ENCODE measurements at places on chromosomes 5 and 9. TPM values are rescaled to one million over a fixed set of nuclear protein-coding genes. Genes with fewer than 3 reads are reported as not detected.

POU5F2 gene
- 0.57 TPM for total RNA-seq

RMI1 gene
- total RNA-seq, result 4.5 TPM

IL3 gene
- not detected for total RNA-seq

PAEP gene
- total RNA-seq, result not detected

SLC6A3 gene
- total RNA-seq, result not detected

CENPH gene
- total RNA-seq, result 4.3 TPM

CACFD1 gene
- total RNA-seq, result 10.8 TPM

CCNI2 gene
- total RNA-seq, result not detected

PLAC8L1 gene
- not detected for total RNA-seq
